ENCODE measurements at places on chromosomes 11 and 22.

DNA sequence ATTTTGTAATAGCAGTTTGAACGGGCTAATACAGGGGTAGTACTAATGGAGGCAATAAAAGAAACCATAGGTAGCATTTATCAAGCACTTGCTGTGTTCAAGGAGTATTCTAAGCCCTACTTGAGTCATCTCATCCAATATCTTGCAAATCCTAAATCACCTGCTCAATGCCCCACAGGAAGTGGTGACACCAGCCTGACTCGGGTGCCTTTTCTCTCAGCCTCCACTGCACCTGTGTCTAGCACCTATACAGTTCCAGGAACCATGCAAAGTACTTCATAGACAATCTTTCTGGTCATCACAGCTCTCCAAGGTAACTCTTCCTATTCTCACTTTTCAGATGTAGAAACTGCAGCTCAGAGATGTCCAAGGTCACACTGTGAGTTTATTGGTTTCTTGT, 98.0 kb downstream of the PRR5L start:
- DNase-seq: no peak

- DNase-seq: no peak
These were observed 100.4 kb upstream of the PARVA start for GRCh38 chr11:12276831-12277475.

GRCh38 chr11:26134481-26135355, 197.2 kb upstream of the ANO3 start:
- DNase-seq: no peak

DNA sequence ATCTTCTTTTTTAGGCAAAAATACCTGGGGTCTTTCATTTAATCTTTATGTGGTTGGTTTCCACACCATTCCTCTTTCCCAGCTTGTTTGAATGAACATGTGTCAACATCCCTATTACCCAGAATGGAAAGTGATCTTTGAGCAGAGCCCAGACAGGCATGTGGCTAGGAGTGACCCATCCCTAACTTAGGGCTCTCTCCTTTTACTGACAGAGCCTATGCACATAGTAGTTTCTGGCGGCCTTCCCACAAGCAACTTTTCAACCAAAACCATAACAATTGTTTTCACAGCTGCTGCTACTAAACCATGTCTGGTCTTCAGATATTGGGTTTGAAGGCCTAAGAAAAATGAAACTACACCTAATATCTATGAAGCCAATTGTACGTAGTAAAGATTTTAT, 107.5 kb downstream of the TENM4 start:
- no peak for DNase-seq

- no peak for DNase-seq
These were observed 15.1 kb downstream of the MCHR1 start for GRCh38 chr22:40694411-40694810.

DNA sequence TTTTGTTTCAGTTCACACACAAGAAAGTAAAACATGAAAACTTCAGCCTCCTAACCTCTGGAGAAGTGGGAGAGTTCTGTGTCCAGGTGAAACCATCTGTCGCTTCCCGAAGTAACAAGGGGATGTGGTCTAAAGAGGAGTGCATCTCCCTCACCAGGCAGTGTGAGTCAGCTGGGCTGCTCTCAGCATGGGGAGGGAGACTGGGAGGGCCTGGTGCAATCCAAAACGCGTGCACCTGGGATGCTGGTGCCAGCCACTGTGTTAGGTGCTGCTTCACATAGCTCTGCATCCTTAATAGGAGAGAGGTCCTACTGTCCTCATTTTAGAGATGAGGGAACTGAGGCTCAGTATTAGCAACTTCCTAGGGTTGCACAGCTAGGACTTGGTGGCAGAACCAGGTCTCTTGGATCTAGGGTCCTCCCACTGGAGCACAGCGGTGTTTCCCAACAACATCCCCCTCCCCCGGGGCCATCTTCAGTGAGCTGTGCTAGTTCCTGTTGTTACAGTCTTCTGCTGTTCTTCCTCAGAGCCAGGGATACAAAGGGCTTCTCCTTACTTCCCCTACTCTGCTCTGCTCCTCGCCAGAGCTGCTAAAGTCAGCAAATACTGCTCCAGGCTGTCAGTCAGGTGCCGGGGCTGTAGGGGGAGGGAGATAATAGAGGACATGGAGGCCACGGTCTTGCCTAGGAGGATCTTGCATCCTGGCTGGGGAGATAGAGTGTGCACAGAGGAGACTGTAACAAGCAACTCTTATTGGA, 8.0 kb downstream of the IL10RA start:
- no peak for DNase-seq

DNA sequence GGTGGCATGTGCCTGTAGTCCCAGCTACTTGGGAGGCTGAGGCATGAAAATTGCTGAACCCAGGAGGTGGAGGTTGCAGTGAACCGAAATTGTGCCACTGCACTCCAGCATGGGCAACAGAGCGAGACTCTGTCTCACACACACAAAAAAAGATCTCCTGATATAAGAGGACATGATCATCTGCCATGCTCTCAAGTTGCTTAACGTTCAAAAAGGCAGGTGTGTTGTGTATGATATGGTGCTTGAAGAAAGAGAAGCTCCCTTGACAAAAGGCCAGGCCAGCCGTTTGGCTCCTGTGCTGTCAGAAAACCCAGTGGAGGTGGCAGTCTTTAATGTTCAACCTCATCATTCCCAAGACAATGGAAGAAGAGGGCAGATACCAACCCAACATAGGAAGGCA, 117.3 kb upstream of the PLET1 start:
- no peak for DNase-seq

DNA sequence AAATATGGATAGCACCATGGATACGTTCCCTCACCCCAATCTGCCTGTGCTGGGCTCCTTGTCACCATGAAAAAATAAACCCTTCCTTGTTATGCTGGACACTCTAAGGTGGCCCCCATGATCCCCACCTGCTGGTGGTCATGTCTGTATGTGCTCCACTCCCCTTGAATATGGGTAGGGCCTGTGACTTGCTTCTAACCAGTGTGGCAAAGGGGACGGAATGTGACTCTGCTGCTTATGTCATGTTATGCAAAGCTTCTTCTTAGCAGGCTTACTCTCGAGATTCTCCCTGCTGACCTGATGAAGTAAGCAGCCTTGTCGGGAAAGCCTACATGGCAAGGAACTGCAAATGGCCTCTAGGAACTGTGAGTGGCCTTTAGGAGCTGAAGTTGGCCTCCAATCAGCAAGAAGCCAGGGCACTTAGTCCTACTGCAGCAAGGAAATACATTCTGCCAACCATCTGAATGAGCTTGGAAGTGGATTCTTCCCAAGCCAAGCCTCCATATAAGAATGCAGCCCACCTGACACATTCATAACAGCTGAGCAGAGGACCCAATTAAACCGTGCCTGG, 159.9 kb downstream of the CCDC34 start:
- no peak for DNase-seq

DNA sequence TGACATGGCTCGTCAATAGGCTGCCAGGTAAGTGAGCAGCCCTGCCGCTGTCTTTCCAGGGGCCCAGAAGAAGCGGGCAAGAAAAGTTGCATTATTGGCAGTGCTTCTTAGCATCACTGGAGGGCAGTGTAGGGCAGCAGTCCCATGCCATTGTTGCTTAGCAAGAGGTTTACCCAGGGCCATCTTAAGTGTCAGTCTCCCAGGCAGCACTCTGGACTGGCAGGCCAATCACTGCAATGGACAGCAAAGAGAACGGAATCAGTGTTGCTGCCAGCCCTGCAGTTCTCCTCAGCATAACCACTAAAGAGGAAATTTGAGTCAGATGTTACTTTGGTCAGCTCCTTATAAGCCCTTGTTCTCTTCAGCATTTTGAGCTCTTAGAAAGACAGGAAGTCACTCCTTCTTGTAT, 13.4 kb upstream of the GRK2 start:
- no peak for DNase-seq

- DNase-seq: no peak
These were observed 71.3 kb downstream of the ETS1 start for GRCh38 chr11:128515826-128516778.

- DNase-seq: no peak
These were observed 59.2 kb upstream of the B3GAT1 start for GRCh38 chr11:134471087-134471715.

DNA sequence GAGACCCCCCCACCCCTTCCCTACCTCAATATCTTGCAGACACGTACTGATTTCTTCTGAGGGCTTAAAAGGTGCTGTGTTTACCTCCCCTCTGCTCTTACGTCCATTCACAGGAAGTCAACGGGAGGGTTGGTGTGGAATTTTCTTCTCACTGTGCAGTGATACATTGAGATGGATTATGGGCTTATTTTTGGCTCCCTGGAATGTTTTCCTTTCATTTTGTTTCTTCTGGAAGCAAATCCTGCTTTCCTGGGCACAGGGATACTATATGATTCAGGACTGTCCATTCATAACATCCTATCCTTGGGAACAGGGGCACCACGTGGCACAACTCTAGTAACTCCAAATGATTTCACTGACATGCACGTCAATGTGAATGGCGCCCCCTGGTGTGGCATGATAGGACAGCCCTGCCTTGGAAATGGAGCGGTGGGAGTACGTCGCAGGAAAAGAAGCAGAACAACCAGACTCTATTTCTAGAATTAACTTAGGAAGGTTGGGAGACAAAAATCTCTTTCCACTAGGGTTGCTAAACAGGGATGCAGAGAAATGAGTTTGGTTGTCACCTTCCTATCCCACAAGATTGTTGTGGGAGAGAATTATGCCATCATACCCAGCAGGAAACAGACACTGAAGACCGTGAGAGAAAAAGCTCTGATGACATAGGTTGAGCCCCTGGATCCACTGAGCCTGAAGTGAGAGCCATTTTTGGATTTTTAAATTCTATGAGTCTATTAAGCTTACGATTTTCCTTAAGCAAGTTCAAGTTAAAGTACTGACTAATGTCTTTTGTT, 146.5 kb upstream of the RAG2 start:
- peak; percentile 5 for DNase-seq

GRCh38 chr11:27179334-27179733, 138.7 kb downstream of the BBOX1 start:
- DNase-seq: no peak

DNA sequence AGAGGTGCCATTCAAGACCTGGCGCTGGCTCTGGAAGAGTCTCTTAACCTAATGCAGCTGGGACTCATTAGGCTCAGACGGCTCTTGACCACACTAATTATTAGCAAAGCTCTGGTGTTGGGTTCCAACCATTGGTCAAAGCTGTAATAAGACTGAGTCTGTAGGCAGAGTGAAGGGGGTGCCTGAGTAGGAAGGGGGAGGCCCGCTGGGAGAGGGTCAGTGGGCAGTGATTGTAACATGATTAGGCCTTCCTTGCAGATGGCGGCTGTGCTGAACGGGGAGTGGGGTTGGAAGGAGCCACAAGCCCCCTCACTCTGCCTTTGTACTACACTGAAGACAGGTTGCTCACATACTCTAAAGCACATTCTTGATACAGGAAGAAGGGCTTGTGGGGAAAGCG, 5.2 kb downstream of the SRPRA start:
- no peak for DNase-seq

- DNase-seq: no peak
These were observed 101.8 kb downstream of the NAV2 start for GRCh38 chr11:19814421-19814820.

- DNase-seq: no peak
These were observed 41.7 kb downstream of the TBX1 start for GRCh38 chr22:19802001-19802893.

DNA sequence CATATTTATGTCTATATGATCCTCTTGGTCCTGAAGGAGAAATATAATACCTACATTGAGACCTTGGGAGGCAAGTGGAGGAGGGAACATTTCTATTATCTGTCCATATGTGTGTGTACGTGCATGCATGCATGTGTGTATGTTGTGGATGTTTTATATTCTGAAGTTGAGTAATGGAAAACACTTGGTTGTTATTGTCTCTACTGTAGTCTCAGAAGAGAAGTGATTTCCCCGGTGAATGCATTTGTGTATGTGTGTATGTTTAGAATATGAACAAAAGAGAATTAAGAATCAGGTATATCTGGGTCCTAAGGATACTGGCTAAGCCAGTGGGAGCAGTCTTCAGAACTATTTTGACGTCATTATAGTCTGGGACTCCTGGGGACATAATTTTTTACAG, at the start of gene OR52N1:
Gene OR52N1 (minus strand): TSS at position 101 of the 400 bp plus-strand sequence. CDS start 2,449 bp downstream, outside the sequence.
- DNase-seq: no peak

DNA sequence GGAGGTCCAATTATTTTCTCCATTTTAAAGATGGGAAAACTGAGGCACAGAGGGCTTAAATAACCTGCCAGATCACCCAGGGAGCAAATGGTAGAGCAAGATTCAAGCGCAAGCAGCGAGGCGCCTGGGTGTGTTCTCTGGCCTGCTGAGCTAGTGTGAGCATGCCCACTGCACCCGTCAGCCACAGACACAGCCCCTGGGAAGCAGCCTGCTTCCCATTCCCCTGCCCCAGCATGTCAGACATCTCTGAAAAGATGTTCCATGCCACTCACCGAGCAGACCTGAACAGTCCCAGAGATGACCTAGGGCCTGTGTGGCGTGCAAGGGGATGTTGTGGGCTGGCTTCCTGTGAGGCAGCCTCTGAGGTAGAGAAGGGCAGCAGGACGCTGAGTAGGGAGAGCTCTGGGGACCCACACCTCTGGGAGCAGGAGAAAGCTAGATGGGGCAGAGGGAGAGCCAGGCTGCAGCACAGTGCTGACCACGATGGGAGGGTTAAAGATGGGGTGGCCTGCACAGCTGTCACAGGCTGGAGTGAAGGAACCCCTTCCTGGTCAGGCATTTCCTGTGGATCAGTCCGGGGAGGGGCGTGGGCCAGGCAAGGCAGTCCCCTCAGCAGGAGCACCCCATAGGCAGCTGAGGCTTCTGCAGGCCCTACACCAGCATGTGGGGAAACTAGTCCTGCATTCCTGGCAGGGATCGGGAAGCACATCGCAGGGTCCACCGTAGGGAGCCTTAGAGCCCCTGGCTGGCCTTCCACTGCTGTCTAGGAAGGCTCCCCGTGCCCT, 101.4 kb downstream of the GALNT18 start:
- no peak for DNase-seq

- DNase-seq: no peak
These were observed 298.0 kb upstream of the PLET1 start for GRCh38 chr11:112558691-112559090.

- no peak for DNase-seq
These were observed 26.2 kb upstream of the SLC37A2 start for GRCh38 chr11:125036933-125037332.

- no peak for DNase-seq
These were observed 498 bp downstream of the C2CD2L start for GRCh38 chr11:119107538-119108145.

GRCh38 chr11:3340025-3340424, 38.9 kb downstream of the ZNF195 start:
- no peak for DNase-seq

DNA sequence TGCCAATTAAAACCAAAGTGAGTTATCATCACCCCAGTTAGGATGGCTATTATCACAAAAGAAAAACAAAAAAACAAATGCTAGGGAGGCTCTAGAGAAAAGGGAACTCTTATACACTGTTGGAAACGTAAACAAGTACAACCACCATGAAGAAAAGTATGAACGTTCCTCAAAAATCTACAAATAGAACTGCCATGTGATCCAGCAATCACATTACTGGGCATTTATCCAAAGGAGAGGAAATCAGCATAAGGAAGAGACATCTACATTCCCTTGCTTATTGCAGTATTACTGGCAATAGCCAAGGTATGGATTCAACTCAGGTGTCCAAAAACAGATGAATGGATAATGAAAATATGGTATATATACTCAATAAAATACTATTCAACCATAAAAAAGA, 1145.1 kb downstream of the LRRC4C start:
- DNase-seq: no peak

GRCh38 chr11:5368502-5369043, 15.0 kb upstream of the OR51M1 start:
- no peak for DNase-seq

GRCh38 chr11:95577716-95578460, 211.7 kb downstream of the FAM76B start:
- no peak for DNase-seq

GRCh38 chr11:65243797-65244196, 18.0 kb upstream of the POLA2 start:
- no peak for DNase-seq

Measured in NK-92 treated with Interleukin-12 subunit alpha and Interleukin-12 subunit beta, amount 100 ng/mL, for 24 hours (cell line).